ENCODE measurements at places on chromosomes 12 and 14.

GRCh38 chr12:62813031-62813829 is 121.7 kb downstream of the PPM1H start:
- peak; percentile 64 for DNase-seq

DNA sequence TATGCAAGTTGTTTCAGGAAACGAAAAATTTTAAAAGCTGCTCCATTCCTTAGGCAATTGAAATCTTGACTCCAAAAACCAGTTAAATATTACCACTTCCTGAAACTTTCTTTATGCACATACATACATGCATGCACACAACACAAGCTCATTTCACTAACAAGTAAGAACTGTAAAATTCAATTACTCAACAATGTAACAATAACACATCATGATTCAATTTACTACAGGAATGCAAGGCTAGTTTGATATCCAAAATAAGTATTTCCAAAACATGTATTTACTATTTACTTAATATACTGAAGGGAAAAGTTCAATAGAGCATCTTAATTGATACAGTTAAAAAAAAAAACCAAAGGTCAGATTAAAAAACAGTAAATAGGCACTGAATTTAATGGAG is 19.6 kb downstream of the NAP1L1 start:
- DNase-seq: no peak

GRCh38 chr14:90642244-90642717 is 173.9 kb downstream of the TTC7B start:
- peak; percentile 36 for DNase-seq

DNA sequence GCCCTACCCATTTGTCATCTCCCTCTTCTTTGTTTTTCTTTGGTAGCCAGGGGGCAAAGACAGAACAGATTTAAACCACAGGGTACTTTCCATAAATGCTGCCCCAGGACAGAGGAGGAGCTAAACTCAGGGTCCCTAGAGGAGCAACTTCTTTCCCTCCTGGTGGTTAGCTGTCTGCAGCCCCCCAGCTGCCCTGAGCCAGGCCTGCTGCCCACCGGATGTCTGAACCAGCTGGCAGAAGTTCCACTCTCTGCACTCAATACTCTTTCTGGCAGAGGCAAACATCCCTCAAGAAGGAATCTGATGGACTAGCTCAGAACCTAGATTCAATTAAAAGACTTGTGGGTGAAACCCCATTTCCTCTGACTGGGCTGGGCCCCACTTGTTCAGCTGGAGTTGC is 10.7 kb downstream of the VDR start:
- peak; percentile 76 for DNase-seq

DNA sequence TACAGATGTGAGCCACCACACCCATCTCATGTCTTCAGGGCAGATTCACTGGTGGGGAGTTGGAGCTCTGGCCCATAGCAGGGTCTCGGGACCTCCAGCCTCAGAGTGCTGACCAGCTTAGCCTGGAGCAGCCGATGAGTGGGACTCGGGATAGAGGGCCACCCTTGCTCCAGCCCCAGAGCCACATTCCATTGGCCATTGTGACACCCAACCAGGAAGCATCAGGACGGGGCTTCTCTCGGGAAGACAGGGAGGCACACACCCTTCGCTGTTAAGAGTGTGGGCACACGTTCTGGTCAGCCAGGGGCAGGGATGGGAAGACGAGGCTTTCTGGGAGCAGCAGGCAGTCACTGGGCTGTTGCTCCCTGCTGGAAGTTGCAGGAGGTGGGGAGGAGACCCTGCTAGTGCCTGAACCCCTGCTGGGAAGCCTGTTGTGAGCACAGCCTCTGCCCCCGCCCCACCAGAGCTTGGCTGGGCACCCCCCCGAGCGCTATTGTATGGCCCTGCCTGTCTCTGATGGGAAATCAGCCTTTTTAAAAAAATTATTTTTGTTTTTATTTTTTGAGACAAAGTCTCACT is 1.6 kb downstream of the ADGRD1 start:
- no peak for DNase-seq

GRCh38 chr14:51448831-51449670 is 202.7 kb upstream of the FRMD6 start:
- DNase-seq: peak; percentile 97

GRCh38 chr12:91636721-91637120 is 454.1 kb upstream of the DCN start:
- no peak for DNase-seq

DNA sequence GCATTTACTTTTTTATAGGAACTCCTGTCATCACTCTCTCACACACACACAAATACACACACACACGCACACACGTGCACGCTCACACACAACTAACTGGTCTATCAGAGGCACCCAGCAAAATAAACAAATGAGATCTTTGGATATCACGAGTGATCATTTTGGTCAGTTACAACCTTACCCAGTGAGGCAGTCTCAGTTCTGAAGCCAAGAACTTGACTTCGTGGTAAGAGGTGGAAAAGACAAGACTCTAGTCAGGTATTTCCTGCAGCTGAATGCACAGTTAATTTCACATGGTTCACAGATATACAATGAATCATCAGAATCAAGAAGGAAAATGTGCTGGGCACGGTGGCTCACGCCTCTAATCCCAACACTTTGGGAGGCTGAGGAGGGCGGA is 39.4 kb downstream of the ATF7 start:
- no peak for DNase-seq

- DNase-seq: no peak
Observed at GRCh38 chr12:97223419-97223818, 239.2 kb upstream of the RMST start.

DNA sequence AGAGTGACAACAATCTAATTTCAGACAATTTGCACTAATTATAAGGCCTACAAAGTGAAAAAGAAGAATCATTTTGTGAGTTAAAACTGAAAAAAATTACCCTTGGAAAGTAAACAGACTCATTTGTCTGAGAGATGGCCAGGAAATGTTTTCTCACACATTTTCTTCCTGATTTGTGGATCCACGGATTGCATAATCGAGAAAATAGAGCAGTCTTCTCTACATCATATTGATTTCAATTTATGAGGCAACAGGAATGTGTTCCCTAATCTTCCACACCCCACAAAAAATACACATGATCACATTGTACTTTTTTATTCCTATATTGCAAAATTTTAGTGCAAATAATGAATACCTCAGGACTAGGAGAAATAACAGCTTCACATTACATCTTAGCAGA is 160.8 kb downstream of the CCER1 start:
- no peak for DNase-seq

DNA sequence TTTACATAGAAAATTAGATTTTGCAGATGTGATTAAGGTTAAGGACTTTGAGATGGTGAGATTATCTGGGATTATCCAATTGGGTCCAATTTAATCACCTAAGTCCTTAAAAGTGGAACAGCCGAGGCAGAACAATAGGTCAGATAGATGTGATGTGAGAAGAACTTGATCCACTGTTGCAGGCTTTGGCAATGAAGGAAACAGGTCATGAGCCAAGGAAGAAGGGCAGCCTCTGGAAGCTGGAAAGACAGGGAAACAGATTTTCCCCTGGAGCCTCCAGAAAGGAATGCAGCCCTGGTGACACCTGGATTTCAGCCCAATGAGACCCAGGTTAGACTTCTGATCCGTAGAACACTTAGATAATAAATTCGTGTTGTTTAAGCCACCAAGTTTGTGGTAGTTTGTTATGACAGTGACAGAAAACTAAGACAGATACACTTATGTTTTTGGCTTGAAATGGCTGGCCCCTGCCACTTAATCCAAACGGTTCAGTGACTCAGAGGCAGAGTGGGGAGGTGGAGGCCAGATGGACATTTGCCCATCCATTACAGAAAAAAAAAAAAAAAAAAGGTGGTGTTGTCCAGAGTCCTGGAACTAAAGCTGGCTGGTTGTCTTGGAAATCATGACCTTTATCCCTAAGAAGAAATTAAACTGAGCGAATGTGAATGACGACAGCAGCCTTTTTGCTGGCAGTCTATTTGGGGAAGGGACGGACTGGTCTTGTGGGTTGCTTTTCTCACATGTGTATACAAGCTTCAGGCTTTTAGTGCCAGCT is 181.9 kb upstream of the NRXN3 start:
- DNase-seq: no peak

GRCh38 chr12:41188841-41189394 is 798 bp downstream of the PDZRN4 start:
- no peak for DNase-seq

GRCh38 chr12:111650912-111651311 is 34.8 kb downstream of the BRAP start:
- no peak for DNase-seq

DNA sequence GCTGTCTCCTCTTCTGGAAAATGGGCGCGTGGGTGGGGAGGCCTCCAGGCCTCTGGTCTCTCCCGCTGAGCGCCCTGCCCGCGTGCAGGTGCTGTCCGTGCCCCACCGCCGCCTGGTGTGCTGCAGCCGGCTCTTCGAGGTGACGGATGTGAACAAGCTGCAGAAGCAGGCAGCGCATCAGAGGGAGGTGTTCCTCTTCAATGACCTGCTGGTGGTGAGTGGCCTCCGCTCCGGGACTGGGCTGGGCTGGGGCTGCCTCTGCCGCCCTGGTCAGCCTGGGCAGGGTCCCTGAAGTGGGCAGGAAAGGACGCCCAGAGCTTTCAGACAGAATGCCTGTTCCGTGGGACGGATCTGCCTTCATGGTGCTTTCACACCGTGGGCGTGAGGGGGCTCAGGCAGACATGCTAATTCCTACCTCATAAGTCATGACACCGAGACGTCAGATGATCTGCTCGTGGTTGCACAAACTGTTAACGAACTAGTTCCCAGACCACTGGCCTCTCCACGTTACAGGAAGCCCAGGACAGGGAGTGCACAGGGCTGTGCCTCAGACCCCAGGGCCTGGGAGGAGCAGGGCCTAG is 50.5 kb downstream of the SLC6A12 start:
- DNase-seq: no peak

DNA sequence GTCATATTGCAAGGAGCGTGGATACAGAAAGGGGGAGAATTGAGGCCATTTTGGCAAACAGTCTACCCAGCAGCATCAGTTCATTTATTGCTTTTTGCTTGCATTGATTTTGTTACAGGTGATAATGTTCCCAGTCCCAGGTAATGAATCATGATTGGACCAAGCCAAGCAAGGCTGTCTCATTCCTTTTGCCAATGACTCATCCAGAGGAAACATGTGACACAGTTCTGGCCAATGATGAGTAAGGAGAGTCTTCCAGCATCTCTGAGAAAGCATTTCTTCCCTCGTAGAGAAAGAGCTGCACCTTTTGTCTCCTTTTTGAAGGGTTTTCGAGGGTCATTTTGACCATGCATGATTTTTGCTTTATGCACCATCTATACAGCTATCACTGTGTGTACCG is 68.2 kb downstream of the SLC15A4 start:
- no peak for DNase-seq

DNA sequence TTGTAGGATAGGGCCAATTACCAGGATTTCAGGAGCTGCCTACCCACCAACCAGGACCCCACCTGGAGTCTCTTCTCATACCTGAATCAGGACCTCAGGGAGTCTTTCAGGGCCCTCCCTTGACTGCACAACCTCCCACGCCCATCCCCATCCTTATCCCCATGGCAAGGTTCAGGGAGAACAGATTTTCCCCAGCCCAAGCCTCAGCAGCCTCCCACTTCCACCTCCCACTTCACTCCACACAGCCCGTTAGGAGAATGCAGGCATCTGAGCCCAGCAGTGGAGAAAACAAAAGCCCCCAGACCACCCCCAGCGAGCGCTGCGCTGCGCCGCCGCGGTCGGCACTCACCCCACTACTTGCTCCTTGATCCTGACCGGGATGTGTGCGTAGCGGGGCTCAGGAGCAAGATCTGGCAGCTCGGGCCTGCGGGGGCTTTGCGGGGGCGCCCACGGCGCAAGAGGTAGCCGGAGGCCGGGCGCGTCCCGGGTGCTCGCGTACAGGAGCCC is 1.4 kb downstream of the B4GALNT1 start:
- DNase-seq: no peak

DNA sequence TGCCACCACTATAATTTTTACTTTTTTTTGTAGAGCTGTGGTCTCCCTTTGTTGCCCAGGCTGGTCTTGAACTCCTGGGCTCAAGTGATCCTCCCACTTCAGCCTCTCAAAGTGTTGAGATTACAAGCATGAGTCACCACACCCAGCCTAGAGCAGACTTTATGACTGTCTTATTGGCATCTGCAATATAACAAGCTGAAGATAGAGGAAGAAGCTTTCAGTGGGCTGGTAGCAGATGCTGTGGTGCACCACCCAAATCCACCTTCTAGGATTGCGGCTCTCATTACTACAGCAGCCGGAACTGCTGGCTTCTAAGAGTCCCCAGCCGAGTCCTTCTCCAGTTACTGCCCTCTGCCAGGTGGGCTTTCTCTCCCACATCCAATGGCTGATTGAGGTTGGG is 7.6 kb upstream of the STK38L start:
- peak; percentile 38 for DNase-seq

Measured in RPMI7951 (cell line).